ENCODE measurements at places on chromosomes 12 and 14.

GRCh38 chr12:22851532-22851931 lies 226.6 kb downstream of the ETNK1 start:
- no peak for DNase-seq

- no peak for DNase-seq
Measured at GRCh38 chr12:388012-388411, 1.1 kb downstream of the KDM5A start.

DNA sequence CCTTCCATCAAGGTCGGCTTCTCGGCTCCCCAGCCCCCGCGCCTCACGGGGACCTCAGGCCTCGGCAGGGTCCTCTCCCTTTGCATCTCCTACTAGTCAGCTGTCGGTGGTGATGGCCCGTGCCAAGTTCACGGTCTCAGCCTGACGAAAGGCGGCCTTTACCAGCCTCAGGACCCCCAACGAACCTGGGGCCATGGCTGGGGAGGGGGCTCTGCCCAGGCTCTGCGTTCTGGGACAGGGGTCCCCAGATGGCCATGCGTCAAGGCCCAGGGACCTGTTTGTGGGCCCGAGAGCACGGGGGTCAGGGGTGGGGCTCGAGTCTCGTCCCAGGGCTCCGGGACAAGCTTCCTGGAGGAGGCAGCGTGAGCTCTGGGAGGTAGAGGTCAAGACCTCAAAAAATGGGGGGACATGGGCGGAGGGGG lies 32.8 kb upstream of the DEGS2 start:
- no peak for DNase-seq

- no peak for DNase-seq
Measured at GRCh38 chr12:75844985-75845384, 186.6 kb downstream of the PHLDA1 start.

GRCh38 chr12:48329199-48329939 lies 21.4 kb downstream of the ZNF641 start:
- DNase-seq: no peak

Measured in cardiac septum (tissue), 1 donor.